ENCODE measurements at places on chromosomes 5 and 9.
A peak's percentile ranks its signal among the peaks of the same experiment; 100 is the strongest.

DNA sequence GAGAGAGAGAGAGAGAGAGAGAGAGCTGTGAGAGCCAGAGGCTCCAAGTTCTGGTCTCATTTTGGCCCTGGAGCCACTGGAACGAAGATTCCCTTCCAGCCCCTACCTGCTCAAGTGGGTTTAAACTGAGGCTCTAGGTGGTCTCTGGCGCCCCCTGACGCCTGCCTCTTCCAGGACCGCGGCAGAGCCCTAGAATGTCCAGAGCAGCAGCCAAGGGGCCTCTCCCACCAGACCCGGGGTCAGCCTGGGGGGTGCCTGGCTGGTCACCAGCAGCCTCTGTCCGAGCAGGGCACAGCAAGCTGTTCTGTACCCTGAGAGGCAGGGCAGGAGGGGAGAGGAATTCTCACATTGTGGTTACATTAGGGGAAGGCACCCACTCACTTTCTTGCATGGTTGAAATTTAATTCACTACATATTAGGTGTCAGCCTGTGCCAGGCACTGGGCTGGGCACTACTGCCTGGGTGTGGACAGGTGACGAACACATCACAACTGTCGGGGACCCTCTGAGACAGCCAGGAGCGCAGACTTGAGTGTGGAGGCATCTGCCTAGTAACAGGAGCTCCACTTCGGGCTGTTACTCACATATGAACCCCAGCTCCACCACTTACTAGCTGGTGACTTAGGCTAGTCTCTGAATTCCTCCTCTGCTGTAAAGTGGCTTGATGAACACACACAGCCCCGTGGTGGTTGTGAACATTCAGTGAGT is 44.5 kb downstream of the AMBP start:
- DNase-seq, result no peak

GRCh38 chr5:171223927-171224326 is 85.1 kb upstream of the TLX3 start:
- DNase-seq, result no peak

DNA sequence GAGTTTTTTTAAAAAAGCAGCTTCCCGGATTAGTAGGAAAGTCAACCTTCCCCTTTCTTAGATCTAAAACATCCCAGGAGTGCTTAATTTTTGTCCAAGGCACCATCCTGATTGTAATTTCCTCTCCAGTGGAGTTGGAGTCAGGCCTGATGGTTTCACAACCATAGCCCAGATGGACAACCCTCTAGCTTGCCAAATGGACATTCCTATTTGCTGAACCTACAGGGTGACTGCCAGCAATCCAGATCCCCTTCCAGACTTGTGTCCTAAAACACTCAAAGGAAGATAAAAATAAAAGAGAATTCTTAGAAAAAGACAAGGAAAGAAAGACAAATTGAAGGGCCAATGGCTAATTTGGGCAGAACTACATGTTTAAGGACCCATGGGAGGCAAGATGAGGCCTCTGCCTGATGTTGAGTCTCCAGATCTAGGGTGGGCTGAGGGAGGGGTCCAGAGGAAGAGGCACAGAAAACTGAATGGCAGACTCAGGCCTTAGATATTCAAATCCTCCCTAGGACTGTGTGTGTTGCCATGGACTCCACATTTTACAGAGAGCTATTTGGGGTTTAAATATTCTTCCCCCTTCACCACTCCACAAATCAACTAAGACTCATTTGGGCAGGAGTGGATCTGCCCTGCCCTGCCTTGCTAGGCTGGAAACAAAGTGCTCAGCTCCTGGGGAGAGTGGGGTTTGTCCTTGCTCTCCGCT is 38.5 kb upstream of the SLC44A1 start:
- no peak for DNase-seq

DNA sequence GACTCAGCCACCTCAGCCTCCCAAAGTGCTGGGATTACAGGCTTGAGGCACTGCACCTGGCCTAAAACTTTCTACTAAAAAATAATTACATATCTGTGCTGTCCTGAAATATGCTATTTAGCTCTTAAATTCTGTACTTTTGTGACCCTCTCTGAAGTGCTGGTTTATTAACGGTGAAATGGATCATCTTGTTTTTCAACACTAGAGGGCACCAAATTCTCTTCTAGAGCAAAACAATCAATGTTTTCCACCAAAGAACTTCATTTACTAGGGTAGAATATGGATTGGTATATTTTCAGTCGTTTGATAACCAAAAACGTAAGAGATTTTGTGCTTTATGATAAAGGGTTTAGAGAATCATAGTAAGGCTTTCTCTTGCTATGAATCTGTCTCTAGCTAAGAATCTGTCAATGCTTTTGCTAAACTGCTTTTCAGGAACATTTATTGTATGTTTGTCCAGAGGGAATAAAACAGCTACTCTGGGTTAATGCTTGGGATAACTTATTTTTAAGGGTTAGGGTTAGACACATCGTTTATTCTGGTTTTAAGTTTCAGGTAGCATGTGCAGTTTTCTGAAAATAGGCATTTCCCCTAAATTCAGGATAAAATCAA is 63.6 kb downstream of the RNF180 start:
- DNase-seq, result peak; percentile 69

DNA sequence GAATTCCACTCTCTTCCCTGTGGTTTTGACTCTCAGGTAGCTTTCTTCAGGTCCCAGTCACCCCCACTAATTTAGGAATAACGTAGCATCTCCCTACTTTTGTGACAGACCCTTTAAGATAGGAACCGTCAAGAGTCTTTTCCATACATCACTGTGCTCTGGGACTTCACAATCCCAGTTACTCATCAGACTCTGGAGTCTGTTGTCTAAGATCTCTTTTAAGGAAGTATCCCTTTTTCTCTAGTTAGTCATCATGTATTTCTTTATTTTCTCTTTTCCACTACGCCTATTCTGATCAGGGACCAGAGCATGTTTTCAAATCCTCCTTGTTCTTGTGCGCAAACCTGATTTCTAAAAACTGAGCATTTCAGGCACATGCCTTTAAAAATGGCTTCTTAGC is 143.0 kb downstream of the GOLPH3 start:
- DNase-seq, result no peak

DNA sequence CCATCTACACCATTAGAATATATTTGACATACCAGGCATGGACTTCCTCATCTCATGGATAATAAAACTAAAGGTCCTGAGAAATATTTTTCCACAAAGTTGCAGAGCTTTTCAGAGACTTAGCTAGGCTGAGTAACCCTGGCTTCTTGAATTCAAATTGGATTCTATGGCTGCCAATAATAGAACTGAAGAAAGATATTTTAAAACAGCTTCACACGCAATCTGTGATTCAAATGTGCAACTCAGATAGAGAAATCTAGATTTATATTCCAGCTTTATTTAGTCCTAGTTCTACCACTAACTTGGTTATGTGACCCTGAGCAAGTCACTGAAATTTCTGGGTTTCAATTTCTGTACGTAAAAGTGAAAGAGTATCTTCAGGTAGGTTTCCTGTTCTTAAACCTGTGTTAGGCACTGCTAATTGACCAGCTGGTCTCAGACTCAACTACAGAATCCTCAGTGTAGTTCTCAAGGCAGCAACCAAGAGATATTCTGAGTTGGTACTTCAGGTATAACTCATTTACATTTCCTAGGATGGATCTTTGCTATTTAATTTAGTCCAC is 235.3 kb downstream of the GABRB2 start:
- peak; percentile 20 for DNase-seq

GRCh38 chr9:136868644-136869043 is 2.5 kb upstream of the EDF1 start:
- no peak for DNase-seq

GRCh38 chr9:77879437-77879943 is 152.1 kb downstream of the GNAQ start:
- DNase-seq, result no peak

- no peak for DNase-seq
Observed at GRCh38 chr5:96124589-96124988, 162.9 kb upstream of the ELL2 start.

- DNase-seq, result no peak
Observed at GRCh38 chr5:10599862-10600284, 36.0 kb downstream of the ANKRD33B start.

DNA sequence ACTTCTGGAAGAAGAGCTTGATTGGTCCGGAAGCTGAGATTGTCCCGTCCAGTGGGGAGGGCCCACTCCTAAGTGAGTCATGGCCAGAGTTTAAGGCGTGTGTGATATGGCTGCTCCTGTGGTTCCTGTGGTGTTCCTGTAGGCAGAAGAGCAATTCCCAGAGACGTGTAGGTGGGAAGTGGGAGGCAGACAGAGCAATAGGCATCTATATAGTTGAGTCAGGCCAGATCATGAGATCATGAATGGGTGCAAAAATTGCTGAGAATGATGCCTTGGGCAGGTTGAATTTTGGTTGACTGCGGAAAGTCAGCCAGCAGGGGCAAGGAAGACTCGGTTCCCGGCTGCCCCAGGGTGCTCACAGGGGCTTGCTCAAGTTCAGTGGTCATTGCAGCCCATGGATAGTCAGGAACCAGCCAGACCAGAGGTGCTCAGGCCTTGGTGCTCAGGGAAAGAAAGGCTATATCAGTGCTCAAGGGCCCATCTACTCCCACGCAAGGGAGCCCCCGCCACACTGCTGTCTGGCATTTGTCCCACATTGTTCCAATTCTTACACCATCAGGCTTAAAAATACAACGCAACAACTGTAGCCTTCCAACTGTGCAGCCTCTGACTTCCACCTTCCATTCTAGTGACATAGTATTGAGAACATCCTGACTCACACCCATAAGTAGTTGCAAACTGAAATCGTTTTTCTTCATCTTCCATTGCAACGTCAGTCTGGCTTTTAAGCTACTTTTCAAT is 21.0 kb upstream of the GSN start:
- DNase-seq, result no peak

DNA sequence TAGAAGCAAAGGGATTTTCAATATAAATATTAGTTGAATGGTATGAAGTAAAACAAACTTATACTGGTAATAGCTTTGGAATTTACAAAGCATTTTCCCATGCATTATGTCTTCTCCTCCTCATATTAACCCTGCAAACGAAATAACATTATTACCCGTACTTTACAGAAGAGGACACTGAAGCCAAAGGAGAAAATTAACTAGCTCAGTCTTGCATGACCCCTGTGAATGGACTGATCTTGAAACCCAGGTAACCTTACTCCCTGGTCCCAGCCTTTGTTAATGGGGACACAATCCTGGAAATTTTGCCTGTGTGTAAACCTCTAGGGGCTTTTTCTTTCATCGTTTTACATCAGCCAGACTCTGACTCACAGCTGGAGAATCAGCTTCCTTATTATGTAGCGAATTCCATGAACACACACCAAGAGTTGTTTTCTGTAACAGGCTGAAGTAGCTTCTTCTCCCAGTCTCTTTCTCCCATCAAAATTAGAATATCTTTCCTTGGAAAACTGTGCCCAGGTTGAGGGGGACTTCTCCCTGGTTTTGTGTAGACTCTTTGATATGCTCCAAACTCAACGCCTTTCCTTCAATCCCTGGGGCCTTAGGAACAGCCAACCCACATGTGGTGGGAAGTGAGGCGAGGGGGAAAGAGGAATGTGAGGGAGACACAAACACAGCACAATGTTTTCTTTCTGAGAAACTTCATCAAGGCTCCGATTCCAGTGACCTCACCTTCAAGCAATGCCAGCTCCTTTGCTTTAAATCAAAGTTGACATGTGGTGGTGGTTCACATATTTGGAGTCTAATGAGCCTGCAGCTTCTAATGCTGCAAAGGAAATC is 480.9 kb upstream of the PAPPA start:
- DNase-seq, result no peak

DNA sequence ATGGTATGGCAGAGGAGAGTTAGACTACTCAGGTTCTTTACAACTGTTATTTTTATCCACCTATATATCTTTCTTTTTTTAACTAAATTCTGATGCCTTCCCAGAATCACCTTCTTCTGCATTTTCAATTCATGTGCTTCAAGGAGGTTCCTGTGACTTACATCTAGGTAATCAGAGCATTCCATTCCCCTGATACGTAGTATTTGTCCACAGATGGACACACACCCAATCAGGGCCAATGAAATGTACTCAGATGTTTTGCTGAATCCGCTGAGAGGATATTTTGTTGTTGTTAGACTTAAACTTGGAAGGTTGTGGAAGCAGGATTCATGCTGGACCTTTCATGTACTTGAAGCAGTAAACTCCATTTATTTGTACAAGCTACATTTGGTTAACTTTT is 159.4 kb upstream of the FER start:
- DNase-seq, result no peak

DNA sequence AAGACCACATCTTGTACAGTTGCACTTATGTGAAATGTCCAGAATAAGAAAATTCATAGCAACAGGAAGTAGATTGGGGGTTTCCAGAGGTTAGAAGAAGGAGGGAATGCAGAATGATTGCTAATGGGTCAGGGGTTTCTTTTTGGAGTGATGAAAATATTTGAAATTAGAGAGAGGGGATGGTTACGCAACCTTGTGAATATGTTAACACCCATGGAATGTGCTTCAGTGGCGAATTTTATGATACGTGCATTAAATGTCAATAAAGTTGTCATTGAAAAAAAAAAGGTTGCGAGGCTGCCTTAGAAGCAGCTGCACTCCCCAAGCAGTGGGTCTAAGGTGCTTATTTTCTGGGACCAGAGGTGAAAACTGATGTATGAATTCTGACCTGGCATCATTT is 64.4 kb upstream of the SUB1 start:
- DNase-seq, result no peak

GRCh38 chr9:69822116-69822750 is 1.6 kb downstream of the CFAP95 start:
- no peak for DNase-seq

DNA sequence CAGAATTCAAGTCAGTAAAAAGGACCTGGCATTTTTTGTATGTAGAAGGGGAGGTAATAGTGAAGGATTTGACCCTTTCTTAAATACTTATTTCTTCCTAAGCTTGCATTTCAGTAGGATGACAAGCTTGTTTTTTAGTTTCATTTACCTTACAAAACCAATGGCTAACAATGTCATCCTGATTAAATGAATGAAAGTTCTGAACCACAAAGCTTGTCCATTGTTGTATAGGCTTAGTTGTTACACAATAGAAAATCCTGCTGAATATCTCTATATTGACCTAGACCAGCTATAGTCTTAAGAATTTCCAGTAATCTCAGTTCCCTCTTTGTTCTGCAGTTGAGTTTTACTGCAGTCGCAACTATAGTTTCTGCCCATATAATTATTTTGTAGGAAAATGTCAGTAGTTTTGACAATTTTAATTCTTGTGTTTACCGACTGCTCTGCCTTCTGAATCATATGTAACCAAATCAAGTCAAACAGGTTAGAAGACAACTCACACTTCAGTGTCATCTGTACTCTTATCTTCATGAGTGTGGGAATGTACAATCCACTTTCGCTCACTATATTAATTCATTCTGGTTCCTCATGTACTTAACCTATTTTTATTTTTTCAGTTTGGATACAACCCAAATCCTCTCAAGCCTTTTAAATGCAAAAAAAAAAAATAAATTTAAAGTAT is 195.7 kb downstream of the CD180 start:
- DNase-seq, result no peak

- DNase-seq, result no peak
Observed at GRCh38 chr9:83447351-83447750, 90.8 kb downstream of the FRMD3 start.

Data from GM20000 (cell line).